ENCODE measurements at places on chromosomes 13 and 19.

- DNase-seq, result no peak
These were observed 24.9 kb downstream of the MPND start for GRCh38 chr19:4368128-4368820.

- no peak for DNase-seq
These were observed 30.4 kb upstream of the SPACA7 start for GRCh38 chr13:112345826-112346172.

DNA sequence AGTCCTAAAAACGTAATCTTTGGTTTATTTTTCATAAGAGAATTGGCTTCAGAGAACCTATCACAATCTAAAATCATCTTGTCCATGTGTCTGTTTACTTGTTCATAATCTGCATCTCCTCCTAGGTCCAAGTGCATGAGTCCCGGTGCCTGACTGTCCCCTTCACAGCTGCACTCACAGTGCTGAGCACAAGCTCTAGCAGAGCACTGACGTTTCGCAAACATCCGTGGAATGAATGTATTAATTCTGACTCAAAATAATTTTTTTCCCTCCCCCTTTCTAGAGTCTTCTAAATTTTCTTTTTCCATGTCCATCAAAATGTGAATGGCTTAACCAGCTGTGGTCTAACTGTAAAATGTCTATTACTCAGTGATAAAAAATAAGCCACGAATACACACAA lies 245.5 kb upstream of the TSHZ3 start:
- DNase-seq, result no peak

GRCh38 chr19:31715249-31715945 lies 366.2 kb upstream of the TSHZ3 start:
- no peak for DNase-seq

DNA sequence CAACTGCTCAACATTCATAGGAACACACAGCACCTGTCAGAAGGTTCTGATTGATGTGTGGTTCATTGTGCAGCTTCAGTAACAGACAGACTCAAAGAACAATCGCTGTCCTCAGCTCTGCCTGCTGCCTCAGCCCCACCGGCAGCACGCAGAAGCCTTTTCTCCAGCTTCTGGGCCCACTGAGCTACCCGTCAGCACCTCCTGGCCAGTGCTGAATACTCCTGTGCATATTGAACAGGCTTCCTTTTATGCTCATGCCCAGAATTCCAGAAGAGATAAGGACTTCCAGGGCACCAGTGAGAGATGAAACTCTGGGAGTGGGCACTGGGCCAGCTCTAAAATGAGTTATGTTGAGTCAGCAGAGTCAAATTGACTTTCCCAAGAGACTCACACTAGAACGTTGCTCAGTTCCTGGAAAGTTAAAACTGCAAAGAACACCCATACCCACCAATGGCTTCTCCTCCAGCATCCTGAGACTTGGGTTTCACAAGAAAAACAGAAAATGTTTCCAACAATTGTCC lies 119.3 kb downstream of the COL4A1 start:
- no peak for DNase-seq

- DNase-seq, result no peak
These were observed 405.0 kb downstream of the COG6 start for GRCh38 chr13:40060296-40061007.

DNA sequence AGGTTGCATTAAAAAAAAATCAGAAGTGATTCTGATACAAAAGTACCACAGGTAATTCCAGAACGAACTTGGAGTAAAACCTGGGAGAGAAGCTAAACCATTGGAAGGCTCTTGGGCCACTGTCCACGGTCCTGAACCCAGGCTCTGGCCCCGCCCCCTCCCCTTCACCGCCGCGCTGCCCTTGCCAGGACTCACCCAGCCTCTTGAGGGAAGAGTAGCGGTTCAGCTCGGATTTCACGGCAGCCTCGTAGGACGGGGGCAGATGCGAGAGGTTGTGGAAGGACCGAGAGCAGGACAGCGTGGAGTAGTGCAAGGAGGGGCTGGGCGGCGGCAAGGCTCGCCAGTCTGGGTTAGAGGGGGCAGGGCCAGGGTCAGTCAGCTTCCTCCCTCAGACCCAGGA lies 5.7 kb downstream of the SHISA7 start:
- DNase-seq, result no peak

GRCh38 chr13:59391696-59392095 lies 772.0 kb downstream of the DIAPH3 start:
- peak; percentile 87 for DNase-seq

DNA sequence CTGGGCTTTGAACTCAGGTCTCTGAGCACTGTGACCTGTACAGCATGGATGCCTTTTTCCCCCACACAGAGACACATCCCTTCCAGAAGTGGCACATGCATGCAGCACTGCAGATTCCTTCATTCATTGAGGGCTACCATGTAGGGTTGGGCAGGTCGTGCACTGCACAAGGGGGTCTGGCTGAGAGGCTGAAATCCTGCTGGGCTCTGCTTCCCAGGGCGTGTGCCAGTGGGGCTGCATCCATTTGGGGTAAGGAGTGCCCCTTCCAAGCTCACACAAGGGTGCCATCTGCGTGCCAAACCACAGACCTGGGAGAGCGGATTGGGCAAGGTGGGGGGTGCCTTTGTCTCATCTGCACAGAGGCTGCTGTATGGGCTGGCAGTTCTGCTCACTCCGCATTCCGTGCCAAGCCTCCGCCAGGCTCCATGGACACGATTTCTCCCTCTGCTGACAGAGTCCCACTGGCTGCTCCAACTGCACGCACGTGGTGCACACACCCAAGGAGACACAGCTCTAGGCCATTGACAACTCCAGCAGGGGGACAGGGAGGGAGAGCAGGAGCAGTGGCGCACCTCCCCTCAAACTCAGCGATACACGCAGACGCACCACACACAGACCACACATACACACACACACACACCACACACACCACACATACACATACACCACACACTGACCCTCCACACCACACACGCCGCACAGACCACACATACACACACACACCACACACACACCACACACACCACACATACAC lies 4.5 kb upstream of the SHISA7 start:
- DNase-seq, result no peak

DNA sequence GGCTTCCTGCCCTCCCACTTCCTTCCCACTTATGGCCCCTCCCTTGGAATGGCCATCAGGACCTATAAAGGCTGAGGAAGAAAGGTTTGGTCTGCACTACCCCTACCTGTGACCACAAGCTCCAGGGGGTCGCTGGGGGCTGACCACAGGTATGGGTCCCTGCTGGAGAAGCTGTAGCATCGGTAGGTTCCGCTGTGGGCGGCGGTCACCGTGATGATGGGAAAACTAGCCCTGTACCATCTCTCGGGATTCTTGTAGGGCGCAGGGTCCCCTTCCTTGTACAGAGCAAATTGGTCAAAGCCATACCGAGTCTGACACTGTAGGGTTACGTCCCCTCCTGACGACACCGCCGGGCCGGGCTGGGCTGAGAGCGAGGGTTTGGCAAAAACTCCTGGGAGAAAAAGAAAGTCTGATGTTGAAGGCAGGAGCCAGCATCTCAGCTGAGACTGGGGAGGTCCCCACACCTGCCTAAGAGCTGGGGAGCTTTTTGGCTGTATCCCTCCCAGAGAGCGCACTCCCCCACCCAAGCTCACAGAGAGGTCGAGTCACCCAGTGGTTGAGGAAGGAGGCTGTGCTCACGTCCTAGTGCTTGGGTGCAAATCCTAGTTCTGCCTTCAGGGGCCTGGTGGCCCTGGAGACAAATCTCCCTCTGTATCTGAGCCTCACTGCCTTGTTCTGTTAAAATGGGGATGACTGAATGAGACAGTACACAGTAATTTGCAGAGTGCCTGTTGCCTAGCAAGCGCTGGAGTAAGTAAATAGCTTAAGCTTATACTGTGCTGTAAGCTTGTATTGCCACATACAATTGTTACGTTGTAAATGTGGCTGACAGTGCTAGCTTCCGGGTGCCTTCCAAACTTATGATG lies 10.4 kb downstream of the GP6 start:
- no peak for DNase-seq

- DNase-seq, result no peak
These were observed 9.6 kb upstream of the KLF16 start for GRCh38 chr19:1872807-1873523.

GRCh38 chr19:13825489-13826441 lies 30.5 kb downstream of the ZSWIM4 start:
- DNase-seq, result no peak

DNA sequence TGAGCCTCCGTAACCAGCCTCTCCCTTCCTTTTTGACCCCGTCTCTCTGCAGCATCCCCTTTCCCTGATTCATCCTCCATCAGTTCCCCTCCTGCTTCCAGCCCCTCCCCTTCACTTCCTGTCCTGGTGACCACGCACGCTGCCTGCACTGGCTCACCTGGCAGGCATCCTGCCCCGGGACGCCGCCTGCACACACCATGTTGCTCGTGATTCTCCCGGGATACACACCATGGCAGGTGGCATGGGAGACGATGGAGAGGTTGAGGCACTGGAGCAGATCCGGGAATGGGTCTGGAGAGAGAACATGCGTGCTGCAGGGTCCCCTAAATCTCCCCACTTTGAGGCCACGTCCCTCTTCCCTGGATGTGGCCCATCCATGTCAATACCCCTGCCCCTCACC lies 4.2 kb downstream of the KLK12 start:
- DNase-seq, result no peak

GRCh38 chr19:52673014-52673413 lies 34.9 kb upstream of the ZNF83 start:
- no peak for DNase-seq

- no peak for DNase-seq
These were observed 22.6 kb downstream of the CYP2F1 start for GRCh38 chr19:41136636-41137455.

- DNase-seq, result no peak
These were observed 105.9 kb downstream of the AKAP11 start for GRCh38 chr13:42377640-42378382.

GRCh38 chr13:99932912-99933311 lies 38.7 kb downstream of the ZIC5 start:
- no peak for DNase-seq

- no peak for DNase-seq
These were observed 4.2 kb downstream of the CD70 start for GRCh38 chr19:6586726-6587092.

DNA sequence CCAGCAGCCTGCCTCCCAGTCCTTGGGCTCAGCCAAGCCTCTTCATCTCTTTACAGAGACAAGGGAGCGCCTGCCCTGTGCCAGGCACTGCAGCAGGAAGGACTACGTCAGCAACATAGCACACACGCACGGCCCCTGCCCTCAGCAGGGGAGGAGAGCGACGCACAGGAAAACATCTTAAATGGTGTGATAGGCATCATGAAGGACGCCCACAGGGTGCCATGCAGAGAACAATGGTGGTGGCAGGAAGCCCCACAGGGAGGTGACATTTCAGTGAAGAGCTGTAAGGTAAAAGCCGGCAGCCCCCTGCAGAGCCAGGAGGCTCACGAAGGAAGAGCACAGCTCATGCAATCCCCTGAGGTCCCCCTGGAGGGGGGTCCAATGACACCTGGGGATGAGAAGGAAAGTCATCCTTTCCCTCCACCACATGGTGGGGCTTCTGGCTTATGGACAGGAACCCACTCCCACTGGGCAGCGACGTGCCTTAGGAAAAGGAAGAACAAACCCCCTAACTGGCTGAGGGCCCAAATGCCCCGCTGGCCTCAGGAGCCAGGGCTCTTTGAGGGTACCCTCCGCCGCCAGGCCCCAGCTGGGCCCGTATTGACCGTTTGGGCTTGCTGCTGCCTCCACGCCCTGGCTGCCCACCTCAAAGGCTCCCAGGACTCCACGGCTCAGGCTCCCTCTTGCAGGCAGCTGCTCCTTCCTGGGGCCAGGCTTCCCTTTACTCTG lies 37.3 kb upstream of the C13orf42 start:
- DNase-seq, result no peak

GRCh38 chr13:40943073-40943472 lies 76.0 kb downstream of the ELF1 start:
- no peak for DNase-seq

- DNase-seq, result no peak
These were observed 81.5 kb upstream of the FAM216B start for GRCh38 chr13:42699912-42700311.

DNA sequence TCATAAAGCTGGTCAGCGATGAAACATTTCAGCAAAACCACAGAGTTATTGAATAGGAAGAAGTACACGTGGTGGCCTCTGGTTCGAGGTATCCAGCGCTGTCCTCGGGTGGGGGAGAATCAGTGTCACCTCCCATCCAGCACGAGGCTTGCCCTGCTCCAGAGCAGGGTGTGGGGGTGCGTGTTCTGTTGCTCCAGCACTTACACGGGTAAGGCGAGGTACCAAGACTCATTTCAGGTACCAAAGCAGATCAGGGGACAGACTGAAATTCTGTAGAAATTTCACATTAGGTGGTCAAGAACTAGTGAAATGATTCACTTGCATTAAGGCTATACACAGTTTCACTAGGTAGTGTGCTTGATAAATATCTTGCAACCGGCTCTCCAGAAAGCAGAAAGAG lies 164.2 kb upstream of the SOX1 start:
- DNase-seq, result no peak

DNA sequence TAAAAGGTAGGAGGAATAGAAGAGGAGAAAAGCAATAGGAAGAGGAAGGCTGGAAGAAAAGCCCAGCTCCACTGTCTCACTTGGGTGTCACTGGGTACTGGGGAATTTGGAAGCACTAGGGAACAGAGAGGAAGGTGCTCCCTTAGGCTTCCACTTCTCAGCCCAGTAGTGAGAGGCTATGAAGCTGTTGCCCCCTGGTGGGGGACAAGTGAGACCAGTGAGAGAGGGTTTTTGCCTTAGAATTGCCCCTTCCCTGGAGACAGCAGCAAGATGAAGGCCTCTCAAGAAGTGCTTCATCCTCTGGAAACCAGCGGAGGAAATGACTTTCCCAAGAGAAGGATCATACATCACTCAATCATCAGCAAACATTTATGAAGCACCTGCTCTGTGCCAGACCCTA lies 4.7 kb upstream of the ZNF606 start:
- no peak for DNase-seq

- no peak for DNase-seq
These were observed 89.3 kb downstream of the MIPEP start for GRCh38 chr13:23799945-23800344.

GRCh38 chr19:41695745-41696144 lies 7.7 kb upstream of the CEACAM7 start:
- DNase-seq, result no peak

GRCh38 chr19:2035590-2035991 lies 15.5 kb downstream of the MKNK2 start:
- DNase-seq, result no peak

- DNase-seq, result no peak
These were observed 5.2 kb downstream of the SPATA13 start for GRCh38 chr13:24165746-24166145.

GRCh38 chr19:58227964-58228584 lies 640 bp upstream of the ZNF544 start:
- DNase-seq, result no peak
